Stimulated activated CD8-positive, alpha-beta memory T cell treated with anti-CD3 and anti-CD28 coated beads, Interleukin-7, amount 100 ng/mL, for 48 hours (primary cell): ENCODE measurements at places on chromosomes 3 and 15.
A peak's percentile ranks its signal among the peaks of the same experiment; 100 is the strongest.

GRCh38 chr3:13513913-13514517 lies 33.9 kb downstream of the HDAC11 start:
- DNase-seq = no peak

- DNase-seq = no peak
Observed at GRCh38 chr15:48486228-48486627, 155.0 kb downstream of the DUT start.

GRCh38 chr3:187521546-187521945 lies 148.6 kb downstream of the SST start:
- DNase-seq = no peak

DNA sequence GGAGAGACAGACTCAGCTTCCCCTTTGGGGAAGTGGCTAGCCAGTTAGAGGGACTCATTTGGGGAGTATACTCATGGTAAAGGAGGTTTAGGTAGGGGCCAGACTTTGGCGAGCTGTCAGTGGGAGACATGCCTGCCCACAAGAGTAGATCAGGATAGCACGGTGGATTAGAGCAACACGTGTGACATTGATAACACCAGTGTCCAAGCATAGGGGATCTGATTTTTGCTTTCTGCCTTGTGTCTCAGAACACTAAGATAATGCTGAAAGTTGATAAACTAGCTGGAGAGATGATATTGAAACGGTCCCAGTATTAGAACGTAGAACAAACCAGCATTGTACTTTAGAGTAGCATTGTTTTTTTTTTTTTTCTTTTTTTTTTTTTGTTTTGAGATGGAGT lies 25.9 kb downstream of the MAP6D1 start:
- no peak for DNase-seq

- DNase-seq = no peak
Observed at GRCh38 chr3:134406331-134407238, 32.3 kb upstream of the AMOTL2 start.

- no peak for DNase-seq
Observed at GRCh38 chr15:86555939-86556338, 476.3 kb downstream of the AGBL1 start.

DNA sequence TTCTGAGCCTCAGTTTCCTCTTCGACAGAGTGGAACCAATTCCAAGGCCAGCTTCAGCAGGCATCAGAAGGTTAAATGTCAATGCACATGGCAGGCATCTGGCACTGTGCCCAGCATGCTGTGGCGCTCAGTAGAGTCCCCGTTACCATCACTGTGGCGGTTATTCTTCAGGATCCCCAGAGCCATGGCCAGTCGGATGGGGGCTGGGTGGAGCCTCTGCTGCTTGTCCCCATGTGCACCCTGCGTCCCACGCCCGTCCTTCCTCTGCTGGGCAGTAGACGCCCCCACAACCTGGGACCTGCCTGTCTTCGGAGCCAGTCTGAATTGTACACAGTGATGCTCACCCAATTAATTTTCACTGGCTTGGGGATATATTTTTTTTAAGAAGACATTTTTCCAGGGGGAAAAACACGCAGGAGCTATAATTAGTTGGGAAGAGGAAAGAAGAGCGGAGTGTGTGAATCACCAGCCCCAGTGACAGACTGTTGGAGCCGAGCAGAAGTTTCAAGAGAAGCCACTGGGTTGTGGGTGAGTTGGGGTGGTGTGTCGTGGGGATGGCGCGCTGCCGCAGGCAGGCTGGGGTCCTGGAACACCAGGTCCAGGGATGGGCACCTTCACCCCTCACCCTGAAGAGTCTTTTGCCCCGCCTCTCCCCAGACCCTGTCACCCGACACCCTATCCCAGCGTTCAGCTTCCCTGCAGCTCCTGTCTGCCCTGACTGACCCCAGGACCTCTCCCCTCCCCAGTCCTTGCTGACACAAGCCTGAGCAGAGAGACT lies 26.8 kb upstream of the RPL29 start:
- no peak for DNase-seq

DNA sequence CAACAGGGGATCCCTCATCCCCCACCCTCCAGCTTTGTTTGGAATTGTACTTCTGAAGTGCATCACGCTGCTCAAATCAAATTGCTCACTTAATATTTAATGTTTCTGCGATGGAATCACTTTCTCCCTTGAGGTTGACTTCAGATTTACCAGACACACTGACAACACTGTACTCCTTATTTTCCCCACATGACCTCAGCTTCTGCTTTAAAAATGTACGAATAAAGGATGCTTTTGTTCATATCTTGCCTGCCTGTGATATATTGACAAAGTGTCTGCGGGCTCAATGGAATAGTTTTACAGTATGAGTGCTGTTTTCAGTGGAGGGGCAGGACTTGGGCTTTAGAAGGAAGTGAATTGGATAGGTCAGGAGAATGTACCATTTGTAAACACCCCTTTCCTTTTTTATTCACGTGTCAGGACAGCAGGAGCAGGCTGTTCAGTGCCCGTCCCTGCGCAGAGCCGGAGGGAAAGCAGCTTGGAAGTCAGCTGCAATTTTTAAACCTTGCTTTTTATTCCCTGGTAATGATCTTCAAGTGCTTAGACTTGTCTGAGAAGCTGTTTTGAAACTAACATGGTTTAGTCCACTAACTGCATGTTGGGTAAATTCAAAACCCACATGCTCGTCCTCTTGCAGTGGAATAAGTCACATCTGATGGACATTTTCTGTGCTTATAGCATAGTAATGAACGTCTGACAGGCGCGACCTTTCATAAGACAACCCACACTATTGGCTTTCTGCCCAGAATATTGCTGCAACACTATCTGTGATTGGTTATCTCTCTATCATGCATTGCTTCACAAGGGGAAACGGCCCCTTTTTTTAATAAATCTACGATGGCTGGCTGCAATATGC lies 29.9 kb downstream of the MBNL1 start:
- peak; percentile 39 for DNase-seq

GRCh38 chr3:53616321-53616720 lies 121.9 kb downstream of the CACNA1D start:
- DNase-seq = no peak

DNA sequence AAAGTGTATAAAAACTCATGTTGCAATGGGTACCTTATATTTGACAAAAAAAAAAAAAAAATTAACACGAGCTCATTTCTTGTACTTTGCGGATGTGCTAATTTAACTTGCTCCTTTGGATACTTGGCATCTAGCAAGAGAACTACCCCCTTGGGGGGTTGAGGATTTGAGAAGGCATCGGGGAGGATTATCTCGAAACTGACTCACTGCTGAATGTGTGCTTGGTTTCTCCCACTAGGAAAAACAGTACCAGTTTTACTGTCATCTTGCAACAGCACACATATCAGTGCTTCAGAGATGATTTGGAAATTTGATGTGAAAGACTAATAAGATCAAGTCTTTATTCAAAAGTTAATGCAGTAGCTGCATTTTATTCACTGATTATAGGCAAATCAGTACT lies 891 bp downstream of the EXOG start:
- DNase-seq = no peak

DNA sequence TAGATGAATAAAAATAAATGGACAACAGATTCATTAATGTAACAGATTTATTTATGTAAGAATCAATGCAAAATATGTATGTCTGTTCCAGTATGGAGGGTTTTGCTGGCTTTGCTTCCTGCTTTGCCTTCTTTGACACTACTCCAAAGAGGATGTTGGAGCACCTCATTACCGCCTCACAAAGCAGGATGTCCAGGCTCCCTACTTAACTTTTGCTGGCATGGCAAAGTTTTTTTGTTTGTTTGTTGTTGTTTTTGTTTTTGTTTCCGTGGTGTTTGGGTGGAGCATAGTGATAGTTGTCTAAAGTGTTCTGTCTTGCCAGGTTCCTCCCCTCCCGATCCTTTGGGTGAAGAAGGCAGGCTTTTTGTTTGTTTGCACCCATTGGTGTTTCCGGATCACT lies 38.7 kb downstream of the DIPK2A start:
- DNase-seq = no peak

DNA sequence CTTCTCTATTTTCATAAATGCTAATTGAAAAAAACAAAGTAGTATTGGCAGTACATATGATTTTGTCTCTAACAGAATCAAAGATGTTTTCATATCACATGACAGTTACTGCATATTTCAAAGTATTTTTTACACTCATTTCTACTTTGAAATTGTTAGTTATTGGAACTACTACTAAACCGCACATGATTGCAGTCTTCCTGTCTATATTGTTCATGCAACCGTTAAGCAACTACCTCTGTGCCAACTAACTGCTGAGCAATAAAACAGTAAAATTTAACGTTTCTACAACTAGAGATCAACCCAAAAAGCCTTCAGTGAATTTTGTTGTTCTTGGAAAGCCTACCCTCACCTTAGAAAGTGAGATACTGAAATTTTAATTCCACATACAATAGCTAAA lies 64.2 kb downstream of the DMXL2 start:
- DNase-seq = no peak

- DNase-seq = no peak
Observed at GRCh38 chr3:100426067-100426682, 24.8 kb downstream of the LNP1 start.

DNA sequence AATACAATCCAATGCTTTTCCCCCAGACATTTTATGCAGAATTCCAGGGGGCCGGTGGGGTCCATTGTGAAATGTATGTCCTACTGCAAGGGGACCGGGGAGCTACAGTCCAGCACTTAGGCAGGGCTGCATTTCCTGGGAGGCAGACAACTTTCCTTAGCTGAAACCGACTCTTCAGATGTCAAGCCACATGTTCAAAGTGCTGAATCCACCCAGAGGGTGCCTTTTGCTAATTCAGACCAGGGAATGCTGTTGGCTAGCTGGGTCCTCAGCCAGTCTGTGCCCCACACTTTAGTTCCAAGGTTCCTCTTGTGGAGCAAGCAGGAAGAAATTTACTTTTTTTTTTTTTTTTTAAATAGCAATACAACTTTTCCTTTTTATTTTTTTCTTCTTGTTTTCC lies 219.5 kb upstream of the LRTM1 start:
- no peak for DNase-seq

DNA sequence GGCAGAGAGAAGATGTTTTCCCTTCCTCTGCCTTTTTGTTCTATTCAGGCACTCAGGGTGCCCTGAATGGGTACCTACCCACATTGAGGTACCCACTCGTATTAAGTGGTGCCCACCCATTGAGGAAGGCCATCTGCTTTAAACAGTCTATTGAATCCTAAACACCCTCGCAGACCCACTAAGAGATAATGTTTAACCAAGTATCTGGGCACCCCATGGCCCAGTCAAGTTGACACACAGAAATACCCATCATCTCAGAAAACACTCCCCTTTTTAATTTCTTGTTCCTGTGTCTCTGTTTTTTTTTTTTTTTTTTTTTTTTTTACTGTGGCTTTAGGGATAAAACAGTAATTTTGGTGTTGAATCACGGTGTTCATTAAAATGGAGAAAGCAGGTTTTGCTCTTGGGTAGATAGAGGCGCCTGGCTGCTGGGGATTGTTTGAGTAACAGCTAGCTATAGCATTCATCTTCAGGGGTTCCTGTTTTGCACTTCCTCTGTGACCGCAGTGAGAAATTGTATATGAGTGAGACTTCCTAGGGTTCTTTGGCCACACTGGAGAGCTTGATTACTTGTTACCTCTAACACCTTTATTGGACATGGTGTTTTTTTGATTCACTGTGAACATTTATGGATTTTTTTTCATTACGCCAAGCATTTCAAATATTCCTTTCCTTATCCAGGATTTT lies 259.1 kb downstream of the PTPRG start:
- no peak for DNase-seq

DNA sequence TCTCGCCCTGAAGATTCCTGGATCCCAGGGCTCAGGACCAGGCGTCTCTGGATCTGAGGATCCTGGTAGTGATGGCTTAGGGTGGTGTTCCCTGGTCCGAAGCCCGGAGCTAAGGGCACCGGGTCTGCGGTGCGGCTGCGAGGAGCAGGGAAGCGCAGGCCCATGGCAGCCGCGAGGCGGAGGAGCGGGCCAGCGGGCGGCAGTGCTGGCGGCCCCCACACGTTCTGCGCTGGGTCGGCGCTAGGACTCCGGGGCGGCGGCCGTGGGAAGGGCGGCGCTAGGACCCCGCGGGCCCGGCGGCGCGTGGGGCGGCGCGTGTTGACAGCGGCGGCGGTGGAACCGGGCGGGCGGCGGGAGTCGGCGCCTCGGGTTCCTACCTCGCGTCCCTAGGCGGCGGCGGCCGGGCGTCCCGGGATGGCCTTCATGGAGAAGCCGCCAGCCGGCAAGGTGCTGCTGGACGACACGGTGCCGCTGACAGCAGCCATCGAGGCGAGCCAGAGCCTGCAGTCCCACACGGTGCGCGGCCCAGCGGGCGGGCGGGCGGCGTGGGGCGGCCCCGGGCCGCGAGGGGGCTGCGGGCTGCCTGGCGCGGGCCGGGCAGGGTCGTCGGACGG lies at the start of gene PXK:
PXK (plus strand) TSS at position 318 of the 614 bp plus-strand sequence; CDS start at position 415, 97 bp downstream.
- DNase-seq = peak; percentile 69

- DNase-seq = no peak
Observed at GRCh38 chr3:9725775-9726515, 5.6 kb upstream of the BRPF1 start.

DNA sequence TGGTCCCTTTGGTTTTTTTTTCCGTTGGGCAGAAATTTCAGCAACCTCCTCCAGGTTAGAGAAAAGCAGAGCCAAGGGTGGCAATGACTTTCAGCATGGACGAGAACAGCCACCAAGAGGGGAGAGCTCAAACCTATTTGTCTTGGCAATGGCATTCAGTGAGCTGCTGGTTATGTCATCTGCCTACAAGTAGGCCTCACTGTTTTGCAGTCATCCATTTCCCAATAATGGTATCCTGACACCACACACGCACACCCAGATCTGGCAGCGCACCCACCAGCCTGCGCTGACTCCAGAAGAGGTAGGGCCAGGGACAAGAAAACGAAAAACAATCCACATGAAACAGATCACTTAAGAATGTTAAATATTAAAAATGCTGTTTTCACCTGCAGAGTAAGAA lies 92.3 kb downstream of the MAGI1 start:
- no peak for DNase-seq

GRCh38 chr15:65833501-65834205 lies 35.6 kb upstream of the RAB11A start:
- DNase-seq = no peak

DNA sequence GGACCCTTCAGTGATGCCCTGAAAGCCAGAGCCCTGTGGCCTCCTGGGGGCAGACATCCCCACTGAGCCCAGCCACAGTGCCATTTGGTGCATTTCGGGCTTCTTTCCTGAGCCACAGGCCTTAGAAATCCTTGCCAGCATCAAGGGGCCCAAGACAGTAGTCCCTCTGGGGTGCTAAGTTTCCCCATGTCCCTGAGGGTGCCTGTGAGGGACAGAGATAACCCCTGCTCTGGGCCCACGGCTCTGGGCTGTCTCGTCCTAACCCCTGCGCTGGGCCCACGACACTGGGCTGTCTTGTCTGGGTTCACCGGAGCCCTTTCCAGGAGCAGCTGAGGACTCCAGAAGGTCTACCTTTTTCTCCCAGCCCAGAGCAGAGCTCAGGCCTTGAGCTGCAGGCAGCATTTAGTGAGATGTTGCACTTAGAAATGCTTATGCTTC lies 45.1 kb upstream of the FGD5 start:
- DNase-seq = no peak
